Stimulated activated CD4-positive, alpha-beta T cell treated with anti-CD3 and anti-CD28 coated beads, Interleukin-12 subunit alpha, Interleukin-12 subunit beta, amount 100 ng/mL, for 24 hours (primary cell): ENCODE measurements at places on chromosomes 5 and 9.

- DNase-seq, result no peak
Measured at GRCh38 chr5:100566382-100567141, 31.4 kb downstream of the FAM174A start.

DNA sequence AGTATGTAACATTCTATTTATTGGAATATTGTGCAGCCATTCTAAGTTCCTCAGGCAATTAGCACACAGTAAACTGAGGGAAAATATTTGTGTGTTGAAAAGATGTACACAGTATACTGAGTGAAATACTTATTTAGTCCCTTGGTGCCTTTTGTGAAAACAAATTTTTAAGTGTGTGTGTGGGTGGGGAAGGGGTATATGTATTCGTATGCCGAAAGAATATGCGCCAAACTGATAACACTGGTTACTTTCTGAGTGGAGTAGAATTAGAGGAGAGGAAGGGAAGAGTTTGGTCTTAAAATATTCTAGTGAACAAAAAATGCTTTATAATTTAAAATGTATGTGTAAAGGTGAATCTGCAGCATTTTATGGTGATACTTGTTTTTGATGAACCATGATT, 3.1 kb downstream of the DCP2 start:
- DNase-seq, result no peak

DNA sequence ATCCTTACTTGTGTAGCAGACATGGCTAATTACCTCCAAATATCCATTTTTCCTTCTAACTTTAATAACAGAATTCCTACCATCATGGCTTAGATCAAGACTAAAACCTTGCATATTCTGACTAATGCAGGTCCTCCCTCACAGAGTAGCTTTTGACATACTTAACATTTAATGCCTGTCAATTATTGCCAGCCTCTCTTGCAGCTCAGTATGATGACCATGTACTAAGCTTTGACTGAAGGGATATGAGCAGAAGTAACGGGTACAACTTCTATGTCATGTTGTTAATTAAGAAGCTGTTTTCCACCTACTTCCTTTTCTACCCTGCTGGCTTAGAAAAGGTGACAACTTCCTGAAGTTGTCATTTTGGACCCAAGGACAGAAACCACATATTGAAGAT, 533.4 kb downstream of the PSAT1 start:
- DNase-seq, result no peak

GRCh38 chr5:172565455-172565854, 75.6 kb upstream of the NEURL1B start:
- DNase-seq, result no peak

GRCh38 chr9:124366476-124367220, 48.6 kb downstream of the PSMB7 start:
- DNase-seq, result no peak

GRCh38 chr9:108430655-108431054, 425.1 kb downstream of the ACTL7B start:
- DNase-seq, result no peak

DNA sequence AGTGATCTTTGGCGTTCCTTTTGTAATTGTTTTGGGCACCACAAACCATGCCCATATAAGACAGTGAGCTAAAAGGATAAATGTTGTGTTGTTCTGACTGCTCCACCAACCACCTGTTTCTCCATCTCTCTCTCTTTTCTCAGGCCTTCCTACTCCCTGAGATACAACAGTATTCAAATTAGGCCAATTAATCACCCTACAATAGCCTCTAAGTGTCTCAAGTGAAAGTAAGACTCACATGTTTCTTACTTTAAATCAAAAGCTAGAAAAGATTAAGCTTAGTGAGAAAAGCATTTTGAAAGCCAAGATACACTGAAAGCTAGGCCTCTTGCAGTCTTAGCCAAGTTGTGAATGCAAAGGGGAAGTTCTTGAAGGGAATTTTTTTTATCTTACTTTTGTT, 268.8 kb upstream of the NREP start:
- no peak for DNase-seq

DNA sequence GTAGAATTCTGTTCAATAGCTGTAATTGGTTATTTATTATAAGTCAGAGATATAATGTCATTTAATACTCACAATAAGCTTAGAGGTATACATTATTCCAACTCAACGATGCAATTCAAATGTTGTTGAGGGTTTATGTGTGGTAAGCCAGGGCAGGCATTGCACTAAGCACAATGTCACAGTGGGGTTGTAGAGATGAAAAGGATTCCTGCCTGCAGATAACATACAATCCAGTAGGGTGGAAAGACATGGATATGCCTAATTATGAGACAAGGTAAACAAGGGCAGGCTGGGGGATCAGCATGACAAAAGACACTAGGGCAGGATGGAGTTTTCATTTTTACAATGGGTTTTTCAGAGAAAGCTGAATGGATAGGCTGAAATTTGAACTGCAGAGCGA, 98.7 kb upstream of the PALM2AKAP2 start:
- DNase-seq, result no peak

DNA sequence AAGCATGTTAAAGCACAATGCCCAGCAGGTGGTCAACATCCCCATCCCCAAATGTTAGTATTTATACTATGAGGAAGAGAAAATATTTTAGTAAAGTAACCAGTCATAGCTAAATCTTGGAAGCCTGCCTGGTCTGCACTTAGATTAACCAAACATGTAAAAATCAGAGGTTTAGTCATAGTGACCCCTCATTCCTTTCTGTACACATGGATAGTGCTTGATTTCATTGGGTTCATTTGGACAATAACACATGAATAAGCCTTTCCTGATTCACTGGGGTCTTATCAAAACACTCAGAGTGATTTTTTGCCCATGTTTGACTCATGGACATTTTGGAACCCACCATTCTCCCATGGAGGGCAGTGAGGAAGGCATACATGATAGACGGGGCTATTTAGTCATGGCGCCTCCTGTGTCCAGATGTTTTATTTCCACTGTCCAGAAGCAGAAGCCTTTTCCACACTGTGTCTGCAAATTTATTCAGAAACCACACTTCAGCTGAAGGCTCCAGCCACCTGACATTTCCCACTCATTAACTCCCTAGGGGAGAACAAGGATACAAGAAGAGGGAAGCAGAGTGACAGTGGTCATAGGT, 32.5 kb downstream of the OR1J1 start:
- DNase-seq, result no peak

DNA sequence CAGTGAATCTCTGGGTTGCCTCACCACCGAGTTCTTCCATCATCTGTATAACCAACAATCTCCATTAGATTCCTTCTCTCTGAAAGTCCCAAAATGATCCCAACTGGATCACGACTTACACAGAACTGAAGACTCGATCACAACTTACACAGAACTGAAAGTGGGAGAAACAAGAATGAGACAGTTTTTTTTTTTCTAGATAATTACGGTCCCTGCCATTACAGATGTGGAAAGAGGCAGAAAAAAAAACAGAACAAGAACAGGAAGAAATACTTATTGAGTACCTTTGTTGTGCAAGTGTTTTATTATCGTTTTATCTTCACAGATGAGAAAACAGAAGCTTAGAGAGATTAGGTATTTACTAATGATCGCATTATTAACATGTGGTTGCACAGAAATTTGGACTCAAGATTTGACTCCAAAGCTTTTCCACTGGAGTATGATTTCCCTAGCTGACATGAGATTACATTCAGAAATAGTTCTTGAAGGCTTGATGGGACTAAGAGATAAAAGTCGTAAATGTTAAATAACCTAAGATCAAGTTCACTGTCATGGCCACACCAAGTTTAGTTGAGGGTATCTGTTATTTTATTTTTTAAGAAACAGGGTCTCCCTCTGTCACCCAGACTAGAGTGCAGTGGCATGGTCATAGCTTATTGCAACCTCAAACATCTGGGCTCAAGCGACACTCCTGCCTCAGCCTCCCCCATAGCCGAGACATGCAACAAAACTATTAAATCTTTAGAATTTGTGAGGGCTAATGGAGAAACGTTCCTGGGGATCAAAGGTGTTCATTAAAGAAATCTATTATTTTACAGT, 8.9 kb downstream of the PLK2 start:
- no peak for DNase-seq

DNA sequence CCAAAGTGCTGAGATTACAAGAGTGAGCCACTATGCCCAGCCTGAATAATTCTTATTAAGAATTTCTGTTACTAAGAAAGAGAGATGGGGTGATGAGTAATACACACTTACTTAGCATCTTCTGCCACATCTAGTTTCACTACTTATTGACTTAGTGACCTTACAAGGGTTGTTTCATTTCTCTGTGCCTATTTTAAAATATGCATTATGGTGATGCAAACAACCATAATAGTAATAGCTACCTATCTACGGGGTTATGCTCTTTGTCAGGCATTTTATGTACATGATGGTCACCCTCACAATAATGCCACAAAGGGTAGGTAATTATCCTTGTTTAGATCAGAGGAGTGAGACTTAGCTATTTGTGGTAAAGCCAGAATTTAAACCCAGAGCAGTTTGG, 499.0 kb upstream of the SGCD start:
- DNase-seq, result no peak

DNA sequence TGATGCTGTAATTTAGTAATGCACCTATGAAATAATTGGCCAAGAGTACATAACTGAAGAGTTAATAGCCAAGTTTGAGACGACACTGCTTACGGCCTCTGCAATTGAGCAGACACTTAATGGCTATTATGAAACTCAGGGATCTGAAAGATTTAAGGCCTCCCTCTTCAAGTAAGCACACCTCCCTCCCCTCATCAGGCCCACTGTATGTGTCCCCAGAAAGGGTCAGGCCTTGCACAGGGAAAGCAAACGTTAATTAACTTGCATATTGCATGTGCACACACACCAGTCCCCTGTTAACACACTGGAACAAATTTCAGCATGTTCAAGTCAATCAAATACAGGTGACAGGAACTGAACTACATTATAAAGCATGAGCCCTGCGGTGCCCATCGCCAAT, 163.6 kb downstream of the SPOCK1 start:
- no peak for DNase-seq

DNA sequence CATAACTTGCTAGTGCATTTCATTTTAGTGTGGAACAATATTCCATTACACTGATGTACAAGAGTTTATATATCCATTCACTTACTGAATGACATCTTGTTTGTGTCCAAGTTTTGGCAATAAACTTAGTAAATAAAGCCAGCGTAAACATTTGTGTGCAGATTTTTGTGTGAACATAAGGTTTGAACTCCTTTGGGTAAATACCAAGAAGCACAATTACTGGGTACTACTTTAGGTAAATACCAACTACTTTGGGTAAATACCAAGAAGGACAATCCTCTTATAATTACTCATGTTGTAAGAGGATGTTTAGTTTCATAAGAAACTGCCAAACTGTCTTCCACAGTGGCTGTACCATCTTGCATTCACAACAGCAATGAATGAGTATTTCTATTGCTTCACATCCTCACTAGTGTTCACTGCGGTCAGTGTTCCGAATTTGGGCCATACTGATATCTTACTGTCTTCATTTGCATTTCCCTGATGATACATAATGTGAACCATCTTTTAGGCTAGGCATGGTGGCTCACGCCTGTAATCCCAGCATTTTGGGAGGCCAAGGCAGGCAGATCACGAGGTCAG, 2.3 kb upstream of the SYK start:
- DNase-seq, result no peak

- no peak for DNase-seq
Measured at GRCh38 chr9:20504930-20505329, 117.4 kb downstream of the MLLT3 start.

- DNase-seq, result no peak
Measured at GRCh38 chr5:135073761-135074345, 39.8 kb upstream of the PITX1 start.

DNA sequence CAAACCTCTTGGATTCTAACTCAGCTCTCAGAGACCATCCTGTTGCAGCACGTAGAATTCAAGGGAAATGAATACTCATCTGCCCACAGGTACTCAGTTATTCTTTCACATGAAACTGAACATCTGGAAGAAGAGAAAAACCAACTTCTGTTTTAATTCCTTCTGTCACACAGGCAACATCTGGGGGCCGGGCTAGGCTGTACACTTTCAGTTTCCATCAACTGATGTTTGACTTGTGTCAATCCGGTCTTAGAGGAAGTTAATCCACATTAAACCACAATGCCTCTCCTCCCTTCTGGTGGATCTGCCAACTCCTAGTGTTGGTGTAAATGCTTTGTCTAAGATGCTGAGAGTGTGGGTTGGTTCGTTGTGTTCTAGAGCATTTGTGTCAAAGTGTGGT, 17.6 kb downstream of the DMRT3 start:
- DNase-seq, result no peak

GRCh38 chr5:71456362-71456743, 902 bp downstream of the BDP1 start:
- DNase-seq, result no peak

GRCh38 chr9:137186385-137186784, 2.0 kb downstream of the ANAPC2 start:
- no peak for DNase-seq

GRCh38 chr5:32552936-32553335, 32.4 kb upstream of the SUB1 start:
- DNase-seq, result no peak

GRCh38 chr5:169988947-169989346, 8.7 kb upstream of the INSYN2B start:
- no peak for DNase-seq

DNA sequence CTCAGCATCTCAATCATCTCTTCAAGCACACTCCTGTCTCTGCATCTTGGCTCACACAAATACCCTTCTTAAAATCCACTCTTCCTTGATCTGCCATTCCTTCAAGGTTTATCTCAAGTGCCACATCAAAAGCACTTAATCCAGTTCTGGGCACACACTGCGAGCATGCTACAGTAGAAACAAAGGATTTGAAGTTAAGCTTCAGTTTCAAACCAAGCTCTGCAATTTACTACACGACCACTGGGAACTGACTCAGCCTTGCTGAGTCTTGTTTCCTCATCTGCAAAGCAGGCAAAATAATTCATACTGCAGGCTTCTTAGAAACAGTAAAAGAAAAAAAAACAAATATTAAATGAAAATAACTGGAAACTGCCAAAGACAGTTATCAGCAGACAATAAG, 50.5 kb upstream of the CTNNAL1 start:
- DNase-seq, result no peak

- no peak for DNase-seq
Measured at GRCh38 chr9:123617286-123617685, 261.3 kb downstream of the CRB2 start.

GRCh38 chr9:18746631-18747030, 272.7 kb downstream of the ADAMTSL1 start:
- no peak for DNase-seq

DNA sequence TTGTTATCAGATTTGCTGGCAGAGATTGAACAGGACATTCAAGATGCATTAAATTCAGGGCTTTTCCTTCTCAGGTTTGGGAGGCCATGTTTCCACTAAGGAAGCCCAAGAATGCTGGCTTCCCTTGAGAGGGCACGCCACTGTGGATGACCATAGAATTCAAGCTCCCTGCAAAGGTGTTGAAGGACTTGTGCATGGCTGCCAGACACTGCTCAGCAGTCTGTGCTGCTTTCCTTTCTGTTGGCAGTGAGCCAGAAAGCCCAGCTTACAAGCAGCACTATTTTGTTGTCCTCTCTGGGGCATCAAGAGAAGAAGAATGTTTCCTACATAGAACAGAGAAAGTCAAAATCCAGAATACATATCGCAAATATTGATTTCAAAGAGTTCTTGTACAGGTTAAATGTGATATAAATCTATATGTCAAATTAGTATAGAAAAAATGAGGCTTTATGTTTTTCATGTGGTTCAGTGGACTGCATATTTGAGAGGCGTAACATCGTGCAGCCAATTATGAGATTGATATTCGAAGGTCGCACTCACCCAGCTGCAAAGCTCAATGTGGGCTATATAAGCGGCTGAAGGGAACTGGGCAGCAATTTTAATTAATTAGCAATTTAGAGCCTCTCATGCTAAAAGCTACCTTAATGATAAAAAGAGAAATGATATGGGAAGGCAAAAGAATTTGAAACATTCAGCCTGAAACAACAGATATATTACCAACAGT, 103.1 kb upstream of the ISL1 start:
- no peak for DNase-seq

- DNase-seq, result no peak
Measured at GRCh38 chr5:61599370-61600122, 267.5 kb downstream of the ZSWIM6 start.
